ENCODE measurements at places on chromosomes 2 and 18.
A peak's percentile ranks its signal among the peaks of the same experiment; 100 is the strongest.

- DNase-seq: no peak
These were observed 43.7 kb upstream of the FZD5 start for GRCh38 chr2:207813221-207813916.

- DNase-seq: no peak
These were observed 505.1 kb downstream of the CNTNAP5 start for GRCh38 chr2:124530203-124530602.

- peak; percentile 38 for DNase-seq
These were observed 70.6 kb upstream of the PSMD14 start for GRCh38 chr2:161237392-161238264.

DNA sequence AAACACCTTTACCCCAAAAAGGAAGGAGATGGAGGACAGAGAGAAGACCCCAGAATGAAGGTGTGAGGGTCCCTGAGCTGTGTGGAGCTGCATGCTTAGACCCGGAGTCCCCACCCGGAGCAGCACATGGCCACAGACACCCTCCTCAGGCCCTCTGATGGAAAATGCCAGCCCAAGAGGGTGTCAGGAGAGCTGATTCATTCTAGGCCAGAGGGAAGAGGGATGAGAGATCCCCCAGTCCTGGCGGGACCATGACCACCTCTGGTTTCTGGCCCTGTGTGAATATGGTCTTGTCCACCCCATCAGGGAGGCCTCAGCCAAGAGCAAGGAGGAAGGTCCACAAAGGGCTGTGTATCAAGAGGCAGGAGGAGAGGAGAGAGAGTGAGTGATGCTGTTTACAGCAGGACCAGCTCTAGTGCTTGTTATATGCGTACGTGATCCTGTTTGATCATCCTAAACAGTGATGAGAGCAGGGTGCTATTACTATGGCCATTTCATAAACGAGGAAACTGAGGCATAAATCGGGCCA, 186.6 kb upstream of the HAAO start:
- DNase-seq: no peak

DNA sequence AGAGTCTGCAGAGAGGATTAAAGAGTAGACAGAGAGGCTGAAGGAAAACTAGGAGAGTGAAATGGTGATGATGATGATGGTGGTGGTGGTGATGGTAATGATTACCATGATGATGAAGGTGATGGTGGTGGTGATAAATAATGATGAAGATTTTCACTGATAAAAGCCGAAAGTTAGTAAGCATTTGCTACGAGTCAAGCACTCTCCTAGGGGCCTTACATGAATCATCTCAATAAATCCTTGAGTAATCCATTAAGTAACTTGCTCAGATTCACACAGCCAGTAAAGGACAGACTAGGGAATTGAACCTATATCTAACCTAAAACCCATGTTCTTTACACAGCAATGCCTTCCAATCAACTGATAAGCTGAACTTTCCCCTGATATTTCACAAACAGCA, 106.7 kb upstream of the PGAP1 start:
- no peak for DNase-seq

- DNase-seq: peak; percentile 85
These were observed 128.0 kb downstream of the NFATC1 start for GRCh38 chr18:79523736-79524180.

GRCh38 chr2:4715065-4715464, 977.1 kb upstream of the SOX11 start:
- DNase-seq: no peak

- DNase-seq: no peak
These were observed 39.9 kb downstream of the SP110 start for GRCh38 chr2:230179907-230180306.

GRCh38 chr2:28096421-28096820, 205.9 kb downstream of the BABAM2 start:
- no peak for DNase-seq

- DNase-seq: no peak
These were observed 130.5 kb downstream of the DSEL start for GRCh38 chr18:67386032-67386431.

DNA sequence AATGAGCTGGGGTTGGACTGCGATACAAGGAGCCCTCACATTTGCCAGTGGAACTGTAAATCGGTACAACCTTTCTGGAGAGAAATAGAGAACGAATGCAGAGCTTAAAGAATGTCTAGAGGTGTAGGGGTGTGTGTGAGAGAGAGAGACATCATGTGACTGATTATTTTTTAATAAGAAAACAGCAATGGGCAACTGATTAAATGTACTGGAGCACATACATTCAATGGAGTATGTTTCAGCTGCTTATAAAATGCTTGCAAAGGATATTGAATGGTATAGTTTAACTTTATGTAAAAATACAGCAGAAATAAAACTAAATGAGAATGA, 391 bp upstream of the TMEM17 start:
- no peak for DNase-seq

DNA sequence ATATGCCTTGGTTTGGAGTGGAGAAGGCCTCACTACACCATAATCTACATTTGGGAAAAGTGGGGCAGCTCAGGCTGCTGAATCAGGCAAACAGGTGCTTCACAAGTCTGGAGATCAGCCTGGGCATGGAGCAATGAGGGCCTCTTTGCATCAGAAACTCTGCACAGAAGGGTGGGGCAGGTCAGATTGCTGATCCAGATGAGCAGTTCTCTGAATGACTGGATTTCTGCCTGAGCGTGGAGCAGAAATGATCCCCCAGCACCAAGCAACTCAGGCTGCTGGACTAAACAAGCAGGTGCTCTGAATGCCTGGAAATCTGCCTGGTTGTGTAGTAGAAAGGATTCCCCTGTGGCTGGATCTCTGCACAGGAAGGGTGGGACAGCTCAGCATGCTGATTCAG, 605.3 kb upstream of the ZNF804A start:
- no peak for DNase-seq

GRCh38 chr18:23588836-23589560, 2.7 kb upstream of the NPC1 start:
- DNase-seq: no peak
